ENCODE measurements at places on chromosomes 3 and 15.

- DNase-seq: no peak
Measured at GRCh38 chr3:146542179-146542578, 2.2 kb downstream of the PLSCR1 start.

GRCh38 chr3:24831221-24831620 is 336.6 kb upstream of the THRB start:
- no peak for DNase-seq

- DNase-seq: no peak
Measured at GRCh38 chr3:189978753-189979152, 141.9 kb downstream of the P3H2 start.

- DNase-seq: no peak
Measured at GRCh38 chr3:9497821-9498565, 55.6 kb downstream of the LHFPL4 start.

- no peak for DNase-seq
Measured at GRCh38 chr3:76723366-76723765, 316.5 kb upstream of the ROBO2 start.

- no peak for DNase-seq
Measured at GRCh38 chr15:38266247-38266986, 13.8 kb downstream of the SPRED1 start.

DNA sequence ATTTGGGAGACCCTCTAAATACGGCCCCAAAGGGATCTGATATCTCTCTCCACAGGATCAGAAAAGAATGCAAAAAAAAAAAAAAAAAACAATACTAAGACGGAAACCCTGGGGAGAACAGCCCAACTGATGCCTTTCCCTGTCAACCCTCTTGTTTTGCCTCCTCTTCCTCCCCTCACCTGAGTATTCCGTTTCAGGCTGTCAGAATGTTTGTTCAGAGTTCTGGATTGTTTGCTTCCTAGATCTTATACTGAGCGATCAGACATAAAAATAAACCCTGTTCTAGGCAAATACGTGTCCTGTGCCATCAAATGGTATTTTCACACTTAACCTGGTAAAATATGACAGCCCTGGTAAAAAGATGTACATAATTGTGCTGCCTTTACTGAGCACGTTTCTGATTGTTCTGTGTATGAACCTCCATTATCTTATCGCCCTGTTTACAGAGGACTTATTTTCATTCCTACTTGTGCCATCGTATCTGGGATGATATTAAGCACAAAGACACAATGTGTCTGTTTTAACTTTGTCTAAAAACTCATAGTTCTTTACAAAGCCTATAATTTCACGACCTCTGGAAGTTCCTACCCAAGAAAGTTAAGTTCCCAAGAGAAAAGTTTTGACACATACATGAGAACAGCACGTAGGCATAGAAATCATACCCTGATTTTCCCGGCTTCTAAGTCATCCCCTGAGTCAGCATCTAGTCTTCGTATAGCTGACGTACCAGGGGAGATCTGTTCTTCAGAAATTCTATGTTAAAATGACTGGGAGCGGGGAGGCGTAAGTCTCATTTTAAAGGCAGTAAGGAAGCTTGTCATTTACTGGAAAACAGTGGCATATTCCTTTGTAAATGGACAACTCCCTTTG is 856 bp downstream of the ZBTB38 start:
- no peak for DNase-seq

GRCh38 chr3:10224794-10225665 is 23.2 kb upstream of the TATDN2 start:
- DNase-seq: peak; percentile 68

GRCh38 chr15:95653361-95653805 is 677.1 kb upstream of the NR2F2 start:
- DNase-seq: no peak

All from WTC11 (cell line).